ENCODE measurements at places on chromosomes 5 and 9.

- no peak for DNase-seq
These were observed 176.4 kb downstream of the TRPM6 start for GRCh38 chr9:74711341-74711740.

DNA sequence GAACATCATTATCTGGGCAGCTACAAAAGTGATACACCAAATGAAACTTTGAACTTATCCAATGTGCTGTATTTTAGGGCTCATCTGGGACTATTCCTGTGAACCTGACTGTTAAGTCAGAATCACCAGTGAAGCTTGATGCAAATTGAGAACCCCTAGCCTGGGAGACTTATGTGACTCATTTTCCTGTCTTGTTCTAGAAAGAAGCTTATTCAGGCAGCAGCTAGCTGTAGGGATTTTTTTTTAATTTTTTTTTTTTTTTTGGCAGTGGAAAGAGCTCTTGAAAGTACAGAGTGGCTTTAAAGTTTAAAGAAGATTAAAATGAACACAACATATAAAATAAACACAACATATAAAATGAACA lies 81.1 kb upstream of the TNFAIP8 start:
- no peak for DNase-seq

- DNase-seq = no peak
These were observed 273.7 kb downstream of the SYK start for GRCh38 chr9:91075279-91075678.

- no peak for DNase-seq
These were observed 33.8 kb upstream of the PANK3 start for GRCh38 chr5:168612996-168613395.

DNA sequence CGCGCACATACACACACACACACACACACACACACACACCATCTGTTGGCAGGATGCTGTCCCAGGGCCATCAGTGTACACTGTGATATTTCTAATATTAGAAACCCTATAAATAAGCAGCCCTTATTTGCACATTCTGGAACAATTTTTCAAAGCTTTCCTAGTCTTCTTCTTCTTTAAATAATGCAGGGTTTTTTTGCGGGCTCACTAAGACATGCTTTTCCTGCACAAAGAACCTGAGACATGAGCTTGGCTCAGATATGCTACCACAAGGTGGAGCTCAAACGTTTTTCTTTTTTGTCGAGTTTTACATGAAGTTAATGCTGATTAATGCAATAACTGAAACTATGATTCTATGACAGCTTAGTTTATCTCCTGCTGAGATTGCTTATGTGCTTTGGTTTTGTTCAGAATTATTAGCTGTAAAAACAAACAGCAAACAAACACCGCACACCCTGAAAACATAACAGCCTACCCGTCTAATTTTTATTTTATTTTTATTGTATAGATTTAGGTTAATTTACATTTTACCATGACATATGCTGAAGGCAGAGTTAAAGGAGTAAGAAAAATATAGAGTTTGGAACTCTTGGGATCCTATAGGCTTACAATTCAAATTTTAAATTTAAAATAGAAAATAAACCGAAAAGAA lies 95.8 kb downstream of the ALDH1A1 start:
- DNase-seq = peak; percentile 49

DNA sequence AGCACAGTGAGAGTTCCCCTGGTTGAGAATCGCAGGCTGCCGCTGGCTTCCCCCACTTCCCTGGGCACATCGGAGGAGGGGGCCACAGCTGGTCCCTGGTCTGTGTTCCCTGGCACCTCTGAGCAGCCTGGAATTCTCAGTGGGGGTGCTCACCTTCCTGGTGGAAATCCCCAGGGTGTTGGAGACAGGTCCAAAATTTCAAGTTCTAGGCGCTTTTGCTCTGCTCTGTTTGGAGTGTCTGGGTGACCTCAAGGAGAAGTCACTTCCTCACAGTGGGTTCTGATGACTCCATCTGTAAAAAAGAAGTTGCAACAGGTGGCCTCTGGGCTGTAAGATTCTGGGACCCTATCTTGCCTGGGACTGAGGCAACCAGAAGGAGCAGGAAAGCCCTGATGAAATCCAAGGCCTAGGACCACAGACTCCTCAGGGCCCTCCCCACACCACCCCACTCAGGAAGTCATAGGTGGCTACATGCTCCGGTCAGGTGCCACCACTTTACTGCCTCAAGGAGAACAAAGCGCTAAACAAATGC lies at the start of gene TRAF1:
Gene TRAF1, minus strand, starts transcription at position 400 of the 532 bp plus-strand sequence. CDS start 721 bp downstream, outside the sequence.
- no peak for DNase-seq

- no peak for DNase-seq
These were observed 37.2 kb downstream of the GOLM1 start for GRCh38 chr9:86061972-86062739.

DNA sequence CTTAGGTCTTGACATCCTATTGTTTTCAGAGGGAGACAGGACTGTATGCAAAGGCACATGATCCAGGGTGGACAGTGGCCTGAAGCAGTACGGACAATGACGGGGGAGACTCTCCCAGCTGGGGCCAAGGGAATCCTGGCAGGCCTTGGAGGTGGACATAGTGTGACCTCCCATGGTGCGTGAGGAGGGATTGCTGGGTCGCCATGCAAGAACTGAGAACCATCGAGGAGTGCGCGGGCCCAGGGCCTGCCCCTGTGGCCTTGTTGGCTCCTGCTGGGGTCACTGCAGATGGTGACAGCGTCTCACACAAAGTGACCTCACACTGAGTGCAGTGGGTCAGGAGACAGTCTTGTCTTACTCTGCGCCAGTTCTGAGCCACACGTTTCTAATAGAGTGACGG lies 192.4 kb downstream of the GADD45G start:
- DNase-seq = no peak

- DNase-seq = peak; percentile 58
These were observed 82.1 kb downstream of the C9orf152 start for GRCh38 chr9:110125763-110126351.

DNA sequence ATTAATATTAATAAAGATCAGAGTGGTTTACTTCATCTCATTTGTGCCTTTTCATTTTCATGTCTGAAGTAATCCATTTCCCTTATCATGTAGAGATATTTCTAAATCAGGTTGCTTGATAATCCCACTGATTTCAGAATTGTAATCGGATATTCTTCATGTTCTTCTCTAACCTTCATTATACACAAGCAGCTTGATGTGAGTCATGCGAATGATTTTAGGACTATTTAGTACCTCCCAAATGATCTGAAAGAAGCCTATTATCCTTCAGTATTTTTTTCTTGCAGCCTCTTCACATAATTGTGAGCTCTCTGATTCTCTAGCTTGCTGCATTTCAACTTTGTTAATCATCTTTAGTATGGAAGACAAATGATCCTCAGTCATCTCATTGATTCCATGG lies 182.0 kb downstream of the GIN1 start:
- no peak for DNase-seq

- no peak for DNase-seq
These were observed 43.1 kb downstream of the PRR16 start for GRCh38 chr5:120507197-120507596.

DNA sequence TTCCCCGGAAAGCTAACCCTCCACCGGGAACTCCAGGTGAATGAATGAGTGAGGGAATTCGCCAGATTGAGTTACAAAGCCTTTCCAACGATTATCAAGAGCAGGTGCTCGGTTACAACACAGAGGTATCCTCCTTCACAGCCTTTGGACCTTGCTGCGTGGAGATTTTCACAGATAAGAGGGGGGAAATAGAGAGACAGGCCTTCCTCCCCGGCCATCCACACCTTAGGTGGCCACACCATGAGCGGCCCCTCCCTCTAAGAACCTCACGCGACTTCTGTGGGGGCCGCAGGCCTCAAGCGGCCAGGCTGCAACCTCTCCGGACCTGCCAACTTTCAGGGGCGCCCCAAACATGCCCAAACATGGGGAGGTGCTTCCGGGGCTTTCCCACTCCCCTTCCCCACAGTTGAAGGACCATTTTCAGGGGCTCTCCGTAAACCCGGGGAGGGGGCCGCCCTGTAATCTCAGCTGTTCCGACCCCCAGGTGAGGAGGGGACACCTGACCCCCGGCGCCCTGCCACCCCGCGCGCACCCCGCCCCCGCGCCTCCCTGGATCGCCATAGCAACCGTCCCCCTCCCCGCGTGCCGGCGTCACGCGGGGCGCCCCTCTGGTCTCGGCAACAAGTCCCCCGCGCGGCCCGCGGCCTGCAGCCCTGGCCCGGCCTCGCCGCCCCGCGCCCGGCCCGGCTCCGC lies 603 bp downstream of the DENND1A start:
- DNase-seq = peak; percentile 53

GRCh38 chr9:70117835-70118319 lies 74.2 kb downstream of the MAMDC2 start:
- no peak for DNase-seq

- DNase-seq = no peak
These were observed 316.1 kb downstream of the CDK5RAP2 start for GRCh38 chr9:120263836-120264235.

DNA sequence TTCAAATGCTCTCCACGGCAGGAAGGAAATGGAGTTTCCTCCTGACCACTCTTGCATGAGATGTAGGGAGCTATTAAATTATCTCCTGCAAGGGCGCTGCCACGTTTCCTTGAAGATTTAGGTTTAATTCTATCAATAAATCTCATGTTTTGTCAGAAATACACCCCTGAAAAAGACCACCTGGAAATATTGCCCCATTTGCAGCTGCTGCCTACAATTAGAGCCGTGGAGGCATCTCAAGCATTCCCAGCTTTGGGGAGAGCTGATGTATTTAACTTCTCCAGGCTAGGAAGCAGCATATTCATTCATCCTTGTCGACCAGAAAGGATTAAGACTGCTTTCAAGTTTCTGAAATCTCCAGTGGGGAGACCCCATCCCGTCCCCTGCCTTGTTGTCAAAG lies 40.5 kb downstream of the CCNJL start:
- no peak for DNase-seq

- no peak for DNase-seq
These were observed 976.6 kb upstream of the SEMA6A start for GRCh38 chr5:117551236-117551635.

- peak; percentile 34 for DNase-seq
These were observed 41.0 kb upstream of the ANGPTL2 start for GRCh38 chr9:127163409-127163808.

DNA sequence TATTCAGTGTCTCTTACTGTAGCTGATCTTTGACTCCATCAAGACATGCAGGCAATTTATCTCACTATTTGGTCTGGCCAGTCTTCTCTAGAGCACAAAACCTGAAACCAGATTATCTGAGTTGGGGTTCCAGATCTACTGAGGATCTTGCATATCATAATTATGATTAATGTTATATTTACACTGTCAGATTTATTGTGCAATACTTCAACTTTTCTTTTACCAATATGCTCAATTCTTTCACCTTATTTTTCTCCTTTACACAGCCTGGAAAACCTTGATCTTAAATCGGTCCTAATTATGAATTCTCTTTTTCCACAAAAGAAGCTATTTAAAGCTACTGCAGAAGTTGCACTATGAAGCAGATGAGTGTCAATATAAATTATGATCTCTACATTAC lies 140.1 kb downstream of the ST8SIA4 start:
- no peak for DNase-seq

DNA sequence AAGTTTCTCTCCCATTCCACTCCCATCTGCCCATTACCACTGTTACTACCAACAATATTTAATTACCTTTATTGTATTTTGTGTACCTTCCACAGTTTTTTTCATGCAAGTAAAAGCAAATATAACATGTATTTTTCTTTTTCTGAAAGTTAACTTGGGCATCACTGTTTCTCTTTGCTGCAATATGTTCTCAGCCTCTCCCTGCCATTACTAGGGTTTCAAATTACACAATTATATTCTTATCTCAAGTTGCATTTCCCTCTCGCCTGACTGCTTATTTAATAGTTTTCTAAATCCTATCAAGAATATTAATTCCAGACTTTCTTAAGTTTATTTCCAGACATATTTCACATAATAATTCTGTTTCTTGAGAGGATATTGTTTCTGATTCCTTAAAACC lies 46.9 kb upstream of the GAS1 start:
- no peak for DNase-seq

GRCh38 chr5:170817195-170817594 lies 33.7 kb downstream of the GABRP start:
- no peak for DNase-seq

DNA sequence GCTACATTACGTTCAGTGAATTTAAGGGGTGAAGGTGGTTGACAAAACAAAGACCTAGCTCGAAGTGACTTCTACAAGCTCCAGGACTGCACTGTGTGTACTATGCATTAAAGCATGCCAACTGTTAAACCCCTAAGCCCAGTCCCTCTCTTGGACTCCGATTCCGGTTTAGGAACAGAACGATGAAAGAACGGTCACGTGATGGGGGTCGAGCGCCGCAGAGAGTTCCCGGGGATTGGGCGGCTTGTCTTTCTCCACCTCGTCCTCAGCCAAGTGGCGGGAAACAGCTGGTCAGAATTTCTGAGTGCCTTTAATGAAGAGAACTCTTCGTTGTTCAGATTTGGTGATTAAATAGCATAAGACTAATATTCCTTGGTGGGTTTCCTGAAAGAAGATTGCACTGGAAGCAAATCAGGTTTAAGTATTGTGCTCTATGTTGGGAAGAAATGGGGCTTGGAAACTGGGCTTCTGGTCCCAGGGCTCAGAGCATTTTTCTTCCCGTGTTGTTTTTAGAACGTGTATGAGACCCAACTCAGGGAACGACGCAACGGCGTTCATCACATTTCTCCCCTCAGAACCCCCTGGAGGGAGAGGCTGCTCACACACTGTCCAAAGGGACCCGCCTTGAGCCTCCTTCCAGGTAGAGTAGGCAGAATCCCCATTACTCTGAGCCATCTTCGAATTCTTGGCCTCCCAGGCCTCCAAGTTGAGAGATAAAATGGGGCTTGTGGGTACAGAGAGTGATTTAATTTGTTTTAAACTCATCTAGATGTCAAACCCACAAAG lies 25.3 kb downstream of the IRX2 start:
- no peak for DNase-seq

DNA sequence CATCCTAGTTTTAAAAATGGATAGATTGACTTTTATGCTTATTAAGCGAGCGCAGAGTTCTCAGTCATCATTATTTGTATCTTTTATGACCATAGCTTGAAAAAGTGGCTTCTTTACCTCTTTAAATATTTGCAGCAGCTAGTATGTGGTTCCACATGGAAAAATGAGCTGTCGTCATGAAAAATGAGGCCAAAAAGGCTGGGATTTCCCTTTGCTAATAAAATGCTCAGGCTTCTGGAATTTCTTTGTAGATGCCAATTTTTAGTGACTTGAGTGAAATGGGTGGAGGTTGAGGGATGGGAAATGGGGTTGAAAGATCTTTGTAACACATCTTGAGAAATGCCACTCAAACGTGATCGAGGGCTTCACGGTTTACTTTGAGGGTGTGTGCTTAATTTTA lies 35.2 kb downstream of the RAI14 start:
- DNase-seq = peak; percentile 68

- no peak for DNase-seq
These were observed 15.1 kb upstream of the LURAP1L start for GRCh38 chr9:12759761-12760160.
